Retina (tissue), 1 donor: ENCODE measurements at places on chromosomes 4 and X.
A peak's percentile ranks its signal among the peaks of the same experiment; 100 is the strongest.

- peak; percentile 11 for DNase-seq
Measured at GRCh38 chrX:133921764-133922389, 63.5 kb downstream of the GPC3 start.

- no peak for DNase-seq
Measured at GRCh38 chr4:85725721-85726170, 250.8 kb downstream of the ARHGAP24 start.

GRCh38 chrX:19127649-19128168 lies 5.4 kb upstream of the ADGRG2 start:
- no peak for DNase-seq

DNA sequence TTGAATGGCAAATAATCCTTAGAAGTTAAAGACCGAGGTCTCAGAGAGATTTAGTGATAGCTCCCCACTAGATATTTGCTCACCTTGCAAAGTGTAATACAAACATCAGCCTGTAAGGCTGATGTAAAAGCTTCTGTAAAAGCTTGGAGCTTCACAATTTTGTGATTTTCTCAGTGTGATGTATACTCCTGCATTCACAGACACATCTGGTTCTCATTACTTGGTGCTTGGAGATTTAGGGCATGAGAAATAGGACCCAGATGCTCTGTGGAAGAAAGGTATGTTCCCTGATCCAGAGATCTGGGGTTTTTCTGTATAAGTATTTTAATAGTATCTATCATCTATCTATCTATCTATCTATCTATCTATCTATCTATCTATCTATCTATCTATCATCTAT lies 1664.3 kb downstream of the C4orf33 start:
- no peak for DNase-seq

DNA sequence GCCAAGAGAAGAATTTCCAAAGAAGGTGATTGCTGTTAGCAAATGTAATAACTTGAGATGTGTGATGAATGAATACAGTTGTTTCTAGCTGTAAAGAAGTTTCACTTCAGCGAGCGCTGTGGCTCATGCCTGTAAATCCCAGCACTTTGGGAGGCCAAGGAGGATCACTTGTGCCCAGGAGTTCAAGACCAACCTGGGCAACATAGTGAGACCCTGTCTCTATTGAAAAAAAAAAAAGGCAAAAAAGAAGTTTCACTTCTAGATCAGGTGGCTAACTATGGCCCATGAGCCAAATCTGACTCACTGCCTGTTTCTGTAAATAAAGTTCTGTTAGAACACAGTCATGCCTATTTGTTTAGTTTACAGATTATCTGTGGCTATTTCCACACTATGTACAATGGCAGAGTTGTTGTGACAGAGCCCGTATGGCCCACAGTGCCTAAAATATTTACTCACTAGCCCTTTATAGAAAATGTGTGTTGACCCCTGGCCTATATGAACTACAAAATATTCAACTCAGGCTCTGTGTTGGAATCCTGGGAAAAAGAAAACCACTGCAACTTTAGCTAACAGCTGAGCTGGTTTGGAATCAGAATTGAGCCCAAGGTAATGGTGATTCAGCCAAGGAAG lies 54.1 kb upstream of the PRPS1 start:
- DNase-seq: no peak

- no peak for DNase-seq
Measured at GRCh38 chr4:76540486-76540885, 105.5 kb downstream of the SHROOM3 start.

GRCh38 chr4:90357117-90357710 lies 230.0 kb downstream of the CCSER1 start:
- DNase-seq: no peak

GRCh38 chr4:80925293-80925692 lies 105.2 kb upstream of the BMP3 start:
- DNase-seq: no peak

DNA sequence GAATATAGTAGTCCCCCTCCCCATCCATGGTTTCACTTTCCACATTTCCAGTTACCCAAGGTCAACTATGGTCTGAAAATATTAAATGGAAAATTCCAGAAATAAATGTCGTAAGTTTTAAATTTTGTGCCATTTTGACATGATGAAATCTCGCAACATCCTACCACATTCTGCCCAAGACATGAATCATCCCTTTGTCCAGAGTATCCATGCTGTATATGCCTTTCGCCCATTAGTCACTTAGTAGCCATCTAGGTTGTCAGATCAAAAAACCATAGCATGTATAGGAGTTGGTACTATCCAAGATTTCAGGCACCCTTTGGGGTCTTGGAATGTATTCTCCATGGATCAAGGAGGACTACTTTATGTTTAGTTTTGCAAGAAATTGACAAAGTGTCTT lies 8.3 kb downstream of the PRRG1 start:
- DNase-seq: no peak

GRCh38 chr4:1469043-1469442 lies 62.8 kb upstream of the NKX1-1 start:
- no peak for DNase-seq

GRCh38 chrX:154661899-154662298 lies 8.5 kb upstream of the CTAG2 start:
- DNase-seq: no peak

DNA sequence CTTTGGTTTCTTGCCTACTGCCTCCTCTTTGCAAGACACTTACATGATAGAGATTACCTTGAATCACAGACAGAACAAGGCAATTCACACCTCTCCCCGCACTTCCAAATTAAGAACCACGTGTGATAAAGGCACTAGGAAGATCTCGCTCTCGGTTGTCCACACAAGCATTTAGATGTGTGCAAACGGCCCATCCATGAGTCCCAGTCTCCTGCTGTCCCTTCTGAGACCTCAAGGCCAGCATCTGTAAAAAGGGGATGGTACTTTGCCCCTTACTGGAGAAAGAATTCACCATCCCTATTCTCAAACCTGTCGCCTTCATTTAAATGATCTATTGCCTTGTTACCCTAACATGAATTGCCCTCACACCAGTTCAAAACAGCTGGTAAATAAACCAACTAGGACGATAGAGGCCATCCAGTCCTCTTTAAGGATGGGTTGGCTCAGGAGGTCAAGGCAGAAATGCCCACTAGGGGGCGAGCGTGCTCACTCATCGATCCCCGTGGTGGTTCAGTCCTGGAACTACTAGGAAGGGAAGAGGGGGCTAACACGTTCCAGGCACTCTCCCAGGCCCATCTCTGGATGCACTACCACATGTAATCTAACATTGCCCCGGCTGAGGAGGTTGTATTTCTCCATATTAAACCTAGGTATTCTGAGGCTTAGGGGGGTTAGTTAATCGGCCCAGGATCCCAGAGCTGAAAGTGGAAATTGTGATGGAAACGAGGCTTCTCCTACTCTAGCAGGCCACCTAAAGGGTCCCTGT lies 95.8 kb downstream of the DHX15 start:
- peak; percentile 76 for DNase-seq

DNA sequence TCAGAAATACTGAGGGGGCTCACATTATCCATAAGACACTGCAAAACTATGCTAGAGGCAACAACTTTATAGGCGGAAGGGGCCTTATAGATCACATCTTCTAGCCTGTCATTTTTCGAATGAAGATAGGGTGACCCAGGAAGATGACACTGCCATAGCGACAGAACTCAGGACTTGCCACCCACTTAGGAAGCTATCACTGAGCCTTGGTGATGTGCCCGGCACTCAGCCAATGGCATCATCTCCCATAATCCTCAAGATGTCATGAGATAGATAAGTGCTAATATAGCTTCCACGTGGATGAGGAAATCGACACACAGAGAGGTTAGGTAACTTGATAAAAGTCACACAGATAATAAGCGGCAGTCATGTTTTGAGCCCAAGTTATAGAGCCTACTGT lies 346.6 kb downstream of the DHX15 start:
- no peak for DNase-seq

- DNase-seq: no peak
Measured at GRCh38 chr4:61203436-61203790, 3.3 kb downstream of the ADGRL3 start.

GRCh38 chr4:94127707-94128328 lies 79.8 kb upstream of the SMARCAD1 start:
- no peak for DNase-seq

- DNase-seq: no peak
Measured at GRCh38 chr4:83617371-83618035, 81.6 kb downstream of the GPAT3 start.

DNA sequence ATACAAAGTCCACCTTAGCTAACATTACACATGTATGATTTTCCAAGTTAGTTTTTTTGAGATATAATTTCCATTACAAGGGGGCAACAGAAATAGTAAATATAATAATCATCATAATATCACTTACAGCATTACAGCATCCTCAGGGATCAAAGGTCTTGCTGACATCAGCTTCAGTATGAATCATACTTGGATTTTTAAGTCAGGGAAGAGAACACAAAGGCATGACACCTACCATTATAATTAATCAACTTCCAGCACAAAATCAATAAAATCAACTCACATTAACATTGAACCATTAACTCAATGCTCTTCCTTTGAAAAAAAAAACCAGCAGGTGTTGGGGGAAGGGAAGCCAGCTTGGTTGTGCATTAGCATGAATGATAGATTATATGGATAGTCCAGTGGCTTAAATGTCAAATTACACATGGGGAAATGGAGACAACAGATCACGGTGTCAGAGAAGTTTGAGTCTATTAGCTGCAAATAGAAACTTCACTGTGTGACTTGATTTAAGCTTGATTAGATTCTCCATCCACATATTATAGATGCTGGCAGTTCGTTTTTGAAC lies 66.9 kb upstream of the CAPN6 start:
- no peak for DNase-seq

DNA sequence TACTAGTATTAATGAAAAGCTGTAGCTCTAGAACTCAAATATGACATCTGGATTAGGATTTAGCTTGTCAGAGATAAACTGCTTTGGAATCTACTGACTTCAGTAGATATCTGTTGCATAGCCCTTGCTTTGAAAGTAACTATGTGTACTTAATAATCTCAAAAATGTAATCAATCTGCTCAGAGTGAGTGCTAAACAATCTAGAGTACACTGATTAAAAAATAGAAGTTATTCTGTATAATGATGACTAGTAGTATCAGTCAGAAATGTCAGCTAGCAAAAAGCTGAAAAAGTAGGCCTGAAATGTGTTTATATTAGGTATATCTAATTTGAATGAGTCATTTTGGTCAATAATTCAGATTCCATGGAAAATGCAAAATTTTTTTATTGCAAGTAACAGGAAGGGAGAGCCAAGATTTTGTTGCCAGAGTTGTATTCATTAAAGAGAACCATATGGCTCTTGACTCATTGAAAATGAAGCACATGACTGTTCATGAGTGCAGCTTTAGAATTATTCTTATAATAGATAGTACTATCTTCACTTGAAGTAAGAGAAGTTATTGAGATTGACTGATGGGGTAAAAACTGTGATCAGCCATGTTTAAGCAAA lies 20.0 kb downstream of the CLCN3 start:
- no peak for DNase-seq

DNA sequence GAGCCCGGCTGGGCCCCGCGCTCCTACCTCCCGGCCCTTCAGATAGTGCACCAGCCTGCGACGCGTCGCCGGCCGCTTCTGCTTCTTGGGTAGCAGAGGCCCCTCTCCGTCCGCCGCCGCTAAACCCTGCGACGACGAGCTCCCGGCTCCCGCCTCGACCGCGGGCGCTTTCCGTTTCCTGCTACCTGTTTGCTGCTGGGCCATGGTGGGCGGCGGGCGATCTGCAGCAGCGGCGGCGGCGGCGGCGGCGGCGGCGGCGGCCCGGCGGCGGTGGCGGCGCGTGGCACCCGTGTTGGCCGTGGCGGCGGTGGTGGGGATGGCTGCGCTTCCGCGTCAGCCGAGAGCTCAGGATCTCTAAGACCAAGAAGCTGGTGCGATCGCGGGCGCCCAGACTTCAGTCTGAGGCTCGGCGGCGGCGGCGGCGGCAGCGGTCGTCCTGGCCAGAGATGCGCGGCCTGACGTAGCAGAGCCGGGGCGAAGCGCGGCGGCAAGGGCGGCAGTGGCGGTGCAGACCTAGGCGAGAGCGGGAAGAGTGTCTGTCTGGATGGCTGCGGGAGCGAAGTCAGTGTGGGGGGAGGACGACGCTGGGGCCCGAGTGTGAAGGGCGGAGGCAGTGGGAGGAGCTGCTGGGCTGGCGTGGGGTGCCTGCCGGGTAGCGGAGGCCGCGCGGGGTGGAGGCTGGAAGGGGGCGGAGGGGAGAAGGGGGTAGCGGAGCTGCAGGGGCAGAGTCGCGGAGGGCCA lies at the start of gene DCAF12L2:
Gene DCAF12L2 (minus strand): TSS at position 569 of the 741 bp plus-strand sequence. CDS start 365 bp downstream, at position 204.
- peak; percentile 71 for DNase-seq

- DNase-seq: no peak
Measured at GRCh38 chr4:105192474-105192873, 45.8 kb downstream of the TET2 start.

GRCh38 chr4:150771382-150771781 lies 189.4 kb downstream of the MAB21L2 start:
- no peak for DNase-seq

- peak; percentile 78 for DNase-seq
Measured at GRCh38 chr4:184163813-184164212, 53.9 kb downstream of the ENPP6 start.

DNA sequence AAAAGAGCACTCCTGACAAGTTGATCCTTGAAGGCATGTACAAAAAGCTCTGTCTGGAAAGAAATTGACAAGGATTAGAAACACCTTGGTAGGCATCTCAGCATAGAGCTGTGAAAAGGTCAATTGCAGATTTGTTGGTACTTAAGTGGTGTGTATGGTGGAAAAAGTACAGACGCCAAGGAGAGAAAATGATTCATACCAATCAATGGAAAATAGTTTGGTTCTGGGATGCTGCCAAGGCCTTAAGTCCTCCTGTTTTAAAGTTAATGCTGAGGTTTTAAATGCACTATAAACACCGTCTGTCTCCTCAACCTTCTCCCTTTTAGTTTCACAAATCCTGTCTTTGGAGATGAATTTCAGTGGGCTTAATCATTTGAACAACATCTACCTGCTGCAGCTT lies 524.1 kb downstream of the IL15 start:
- DNase-seq: no peak

DNA sequence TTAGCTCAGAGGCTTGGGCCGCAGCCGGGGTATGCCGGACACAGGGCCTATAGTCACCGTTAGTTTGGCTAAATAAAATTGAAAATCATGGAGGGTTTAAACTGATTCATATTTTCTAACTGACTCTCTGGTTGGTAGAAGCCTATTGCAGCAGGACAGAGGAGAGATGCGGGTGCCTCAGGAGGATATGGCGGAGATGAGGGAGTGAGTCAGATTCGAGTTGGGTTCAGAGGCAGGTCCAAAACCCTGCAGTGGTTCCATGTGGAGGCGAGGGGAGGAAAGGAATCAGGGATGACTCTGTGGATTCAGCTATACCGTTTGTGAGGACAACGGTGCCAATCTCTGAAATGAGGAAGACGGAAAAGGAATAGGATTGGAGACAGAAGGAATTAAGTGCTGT lies 176.6 kb downstream of the PALLD start:
- DNase-seq: no peak

- DNase-seq: no peak
Measured at GRCh38 chr4:73308286-73308685, 49.7 kb upstream of the ANKRD17 start.

- no peak for DNase-seq
Measured at GRCh38 chr4:52560844-52561280, 98.2 kb downstream of the USP46 start.
